Hindlimb muscle (tissue), 1 donor: ENCODE measurements at places on chromosomes 11 and 22. TPM values are rescaled to one million over a fixed set of nuclear protein-coding genes. Genes with fewer than 3 reads are reported as not detected.

Gene CRYBB3
- 0.23 TPM for polyA plus RNA-seq

GRCh38 chr22:32204040-32204855, 625 bp downstream of the RFPL2 start:
- DNase-seq, result no peak

DNA sequence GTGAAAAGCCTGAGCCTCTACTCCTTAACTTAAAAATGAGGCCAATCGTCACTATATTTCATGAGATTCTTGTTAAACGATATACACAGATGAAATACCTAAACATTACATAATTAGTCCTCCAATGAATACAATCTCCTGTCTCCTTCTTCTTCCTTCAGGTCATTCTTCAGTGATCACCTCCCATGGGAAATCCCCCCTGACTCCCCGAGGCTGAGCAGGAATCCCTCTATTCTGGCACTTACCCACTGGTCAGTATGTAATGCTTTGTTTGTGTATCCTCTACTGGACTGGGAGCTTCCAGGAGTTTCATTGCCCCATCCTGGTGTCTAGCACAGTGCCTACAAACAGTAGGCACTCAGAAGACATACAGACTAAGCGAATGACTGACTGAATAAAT, 52.3 kb downstream of the RAB38 start:
- no peak for DNase-seq

DNA sequence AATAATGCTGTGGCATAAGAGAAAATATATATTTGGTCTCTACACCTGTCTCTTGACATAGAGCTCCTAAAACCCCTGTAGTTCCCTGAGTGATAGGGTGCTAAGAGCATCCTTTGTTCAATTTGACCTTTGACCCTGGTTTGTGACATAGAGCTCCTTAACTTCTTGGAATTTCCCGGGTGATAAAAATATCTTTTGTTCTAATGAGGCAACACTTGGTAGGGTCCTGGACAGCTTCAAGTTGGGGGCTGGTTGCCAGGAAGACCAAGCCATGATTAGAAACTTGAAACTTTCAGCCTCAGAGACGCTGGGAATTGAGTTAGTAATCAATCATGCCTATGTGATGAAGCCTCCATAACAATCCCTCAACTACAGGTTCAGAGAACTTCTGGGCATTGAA, 105.4 kb downstream of the CASP12 start:
- no peak for DNase-seq

GRCh38 chr22:20989323-20990138, 7.4 kb downstream of the LZTR1 start:
- DNase-seq, result no peak

Gene INS
- polyA plus RNA-seq, result not detected

DNA sequence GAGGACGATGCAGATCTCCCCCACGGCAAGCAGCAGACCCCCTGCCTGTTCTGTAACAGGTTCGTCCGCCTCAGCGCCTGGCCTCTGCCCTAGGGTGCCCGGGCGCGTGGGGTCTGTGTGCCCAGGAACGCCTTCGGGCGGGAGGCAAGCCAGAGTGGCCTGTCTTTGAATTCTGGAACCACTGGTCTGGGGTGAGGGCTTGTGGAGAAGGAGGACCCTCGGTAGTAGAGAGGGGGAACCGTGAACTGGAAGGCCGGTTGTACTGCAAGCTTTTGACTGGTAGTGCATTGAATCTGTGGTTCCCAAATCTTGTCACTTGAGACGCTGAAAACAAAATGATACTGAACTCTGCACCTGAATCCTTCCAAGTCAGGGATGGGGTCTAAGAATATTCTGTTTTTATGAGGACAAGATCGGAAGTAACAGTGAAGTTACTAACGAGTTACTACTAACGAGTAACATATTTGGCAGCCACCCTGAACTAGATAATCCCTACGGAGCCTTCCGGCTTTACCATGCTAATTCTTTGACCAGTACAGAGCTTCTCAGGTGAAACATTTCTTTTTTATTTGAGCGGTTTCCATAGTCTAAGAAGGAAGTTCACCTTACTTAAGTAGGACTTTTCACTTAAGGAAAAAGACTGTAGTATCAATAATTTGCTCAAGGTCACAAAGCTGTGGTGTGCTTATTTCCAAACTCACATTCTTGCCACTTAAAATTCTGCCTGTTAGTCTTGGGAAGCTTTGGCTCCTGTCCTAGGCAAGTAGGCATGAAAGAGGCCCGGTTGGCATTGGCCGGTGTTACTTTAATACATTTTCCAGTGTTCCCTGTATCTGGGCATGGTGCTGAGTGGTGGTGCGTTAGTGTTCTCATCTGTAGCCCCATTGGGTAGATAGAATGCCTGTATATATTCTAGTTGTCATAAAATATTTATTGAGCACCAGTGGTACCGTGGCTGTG, 860 bp downstream of the PRMT3 start:
- DNase-seq, result no peak

- peak; percentile 11 for DNase-seq
These were observed 65.1 kb upstream of the LRRC55 start for GRCh38 chr11:57116654-57117053.

Gene OR6A2
- polyA plus RNA-seq, result not detected

DNA sequence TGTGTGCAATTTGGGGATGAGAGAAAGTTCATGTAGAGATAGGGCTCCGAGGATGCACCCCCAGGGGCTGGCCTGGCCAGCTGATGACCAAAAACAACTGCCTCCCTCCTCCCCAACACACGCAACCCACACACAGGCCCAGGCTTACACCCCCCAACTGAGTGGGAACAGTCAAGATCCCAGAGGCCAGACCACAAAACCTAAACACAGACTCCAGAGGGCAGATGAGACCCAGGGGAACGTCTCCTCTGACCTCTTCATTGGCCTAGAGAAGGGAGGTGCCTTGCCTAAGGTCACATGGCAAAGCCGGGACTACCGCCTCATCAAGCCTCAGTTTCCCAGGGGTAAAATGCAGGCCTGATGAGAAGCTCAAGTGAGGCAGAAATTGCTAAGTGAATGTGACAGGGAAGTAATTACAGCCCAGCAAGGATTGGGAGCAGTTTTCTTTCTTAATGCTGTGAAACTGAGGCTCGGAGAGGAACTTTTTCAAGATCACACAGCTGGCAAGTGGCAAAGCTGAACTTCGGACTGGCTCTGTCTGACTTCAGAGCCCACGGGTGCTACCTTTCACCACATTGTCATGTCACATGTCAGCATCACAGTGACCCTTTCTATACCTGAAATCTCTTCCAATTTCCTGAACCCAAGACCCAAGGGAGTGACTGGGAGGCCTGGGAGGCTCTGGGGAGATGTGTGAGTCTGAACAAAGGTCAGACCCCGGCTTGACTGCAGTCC, 69.9 kb upstream of the WNT11 start:
- DNase-seq, result no peak

Gene APOBEC3B
- polyA plus RNA-seq, result 3.1 TPM

Gene SHISA8
- 1.1 TPM for polyA plus RNA-seq

- DNase-seq, result no peak
These were observed 23.8 kb downstream of the TAF1D start for GRCh38 chr11:93717501-93717900.

- peak; percentile 19 for DNase-seq
These were observed 27.5 kb downstream of the DHCR7 start for GRCh38 chr11:71420455-71421241.

DNA sequence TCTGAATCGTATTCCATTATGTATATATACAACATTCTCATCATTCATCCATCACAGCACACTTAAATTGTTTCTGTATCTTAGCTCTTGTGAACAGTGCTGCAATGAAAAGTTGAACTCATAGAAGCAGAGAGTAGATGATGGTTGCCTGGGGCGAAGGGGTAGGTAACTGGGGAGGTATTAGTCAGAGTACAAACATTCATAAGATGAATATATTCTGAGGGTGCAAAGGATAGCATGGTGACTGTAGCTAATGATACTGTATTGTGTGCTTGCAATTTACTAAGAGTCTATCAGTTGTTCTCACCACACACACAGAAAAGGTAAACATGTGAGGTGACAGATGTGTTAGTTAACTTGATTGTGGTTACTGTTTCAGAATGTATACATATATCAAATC, 12.6 kb upstream of the RFPL2 start:
- no peak for DNase-seq
